ENCODE measurements at places on chromosomes 2 and 18. TPM values are rescaled to one million over a fixed set of nuclear protein-coding genes. Genes with fewer than 3 reads are reported as not detected.

DCDC2C gene
- not detected for total RNA-seq

CCBE1 gene
- not detected for total RNA-seq

DNA sequence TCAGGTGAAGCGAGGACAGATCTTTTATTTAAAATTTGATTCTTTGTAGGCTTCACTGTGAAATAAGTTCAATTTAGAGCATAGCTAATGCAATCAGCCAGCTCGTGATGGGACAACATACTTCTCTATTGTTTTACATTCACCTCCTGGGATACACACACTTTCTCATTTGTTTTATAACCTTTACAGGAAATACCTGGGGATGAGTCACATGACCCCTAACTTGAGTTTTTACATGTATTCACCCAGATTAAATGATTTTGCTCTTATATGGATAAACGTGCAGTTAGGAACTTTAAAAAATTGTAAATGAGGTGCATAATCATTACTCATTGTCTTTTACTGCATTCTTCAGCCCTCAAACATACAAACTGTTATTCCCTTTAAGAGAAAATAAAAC, 152.1 kb downstream of the NEDD4L start:
- no peak for DNase-seq

DNA sequence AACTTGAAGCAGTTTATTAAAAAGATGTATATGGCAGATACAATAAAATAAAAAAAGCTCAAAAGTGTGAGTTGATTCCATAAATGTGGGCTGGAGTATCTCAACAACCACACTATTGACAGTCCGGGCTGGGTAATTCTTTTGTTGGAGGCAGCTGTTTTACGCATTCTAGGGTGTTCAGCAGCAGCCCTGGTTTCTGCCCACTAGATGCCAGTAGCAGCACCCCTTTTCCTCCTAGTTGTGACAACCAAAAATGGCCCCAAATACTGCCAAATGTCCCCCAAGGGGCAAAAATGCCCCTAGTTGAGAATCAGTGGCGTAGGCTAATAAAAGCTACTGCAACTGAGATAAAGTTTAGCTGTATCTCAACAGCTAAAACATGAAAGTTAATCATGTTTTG, 44.8 kb downstream of the CHMP3 start:
- no peak for DNase-seq

Measured in activated T-helper 2 cell treated with anti-CD3 and anti-CD28 coated beads, Interferon-gamma antibody, Interleukin-2, Interleukin-4, amounts not matched to agents 10 μg/mL and 5 μg/mL and 100 μg/mL, durations not matched to agents 14 hours and 24 hours and 36 hours (primary cell).